ENCODE measurements at places on chromosomes 2 and 18. TPM values are rescaled to one million over a fixed set of nuclear protein-coding genes. Genes with fewer than 3 reads are reported as not detected.

Gene SLC23A3
- 2.7 TPM for total RNA-seq

Gene CPLX4
- not detected for total RNA-seq

DNA sequence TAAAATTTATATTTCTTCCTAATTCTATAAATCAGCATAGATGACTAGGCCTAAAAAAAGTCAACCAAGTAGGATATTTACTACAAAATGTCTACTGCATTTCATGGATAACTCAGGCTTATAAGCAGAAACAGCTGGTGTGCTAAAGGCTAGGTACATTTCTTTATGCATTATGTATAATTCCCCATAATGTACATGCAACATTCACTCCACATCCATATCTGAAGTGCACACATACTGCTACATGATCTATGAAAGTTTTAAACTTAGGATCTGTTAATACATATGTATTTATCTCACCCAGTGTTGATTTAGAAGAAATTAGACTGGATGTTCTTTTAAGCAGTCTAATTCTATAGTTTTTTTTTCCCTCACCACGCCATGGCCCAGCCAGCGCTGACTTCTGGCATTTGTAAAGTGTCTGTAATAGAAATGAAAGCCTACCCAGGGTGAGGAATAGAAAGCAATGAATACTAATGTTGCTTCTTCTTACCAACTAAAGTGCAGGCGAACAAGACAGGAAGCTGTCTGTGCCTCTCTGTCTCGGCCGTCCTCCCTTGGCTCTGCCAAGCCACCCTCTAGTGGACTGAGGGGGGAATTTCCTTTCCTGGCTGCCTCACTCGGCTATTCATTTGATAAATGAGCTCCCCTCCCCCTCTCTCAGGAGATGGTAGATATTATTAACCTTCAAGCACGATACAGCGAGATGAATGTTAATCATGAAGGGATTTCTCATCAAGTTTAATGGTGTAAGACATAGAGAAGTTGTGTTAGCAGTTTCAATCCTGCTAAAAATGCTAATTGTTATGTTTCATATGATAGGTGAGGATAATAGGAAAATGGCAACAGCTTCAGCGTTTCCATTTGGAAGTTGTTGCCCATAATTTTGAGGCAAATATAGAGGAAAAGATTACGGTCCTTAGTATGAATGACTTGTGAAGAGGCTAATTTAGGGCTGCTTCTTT is 384.5 kb downstream of the MTX2 start:
- no peaks in the 10 kb centered on the region for H3K27me3 ChIP-seq
- peaks cover 62% of the 10 kb centered on the region for H3K4me1 ChIP-seq
- H3K27ac ChIP-seq, result peak overlapping the region; percentile 95
- peak overlapping the region; percentile 30 for H3K4me3 ChIP-seq

GRCh38 chr2:149653831-149654445 is 66.4 kb upstream of the MMADHC start:
- H3K36me3 ChIP-seq, result no peaks in the 10 kb centered on the region
- no peak for DNase-seq
- H3K4me1 ChIP-seq, result no peaks in the 10 kb centered on the region

- DNase-seq, result peak; percentile 75
- no peaks in the 10 kb centered on the region for H3K36me3 ChIP-seq
- no peak overlapping the region for H3K27ac ChIP-seq
- no peaks in the 10 kb centered on the region for H3K27me3 ChIP-seq
These were observed 114.7 kb downstream of the DNAH6 start for GRCh38 chr2:84631047-84631446.
